ENCODE measurements at places on chromosomes 1 and 21.
A peak's percentile ranks its signal among the peaks of the same experiment; 100 is the strongest.

GRCh38 chr1:208107425-208108212 lies 136.6 kb downstream of the PLXNA2 start:
- H3K4me3 ChIP-seq, result no peak overlapping the region
- no peak overlapping the region for H3K27ac ChIP-seq
- H3K4me1 ChIP-seq, result no peaks in the 10 kb centered on the region
- H3K36me3 ChIP-seq, result no peaks in the 10 kb centered on the region
- DNase-seq, result no peak
- no peaks in the 10 kb centered on the region for H3K27me3 ChIP-seq

GRCh38 chr1:210456731-210457255 lies 128.1 kb downstream of the HHAT start:
- no peaks in the 10 kb centered on the region for H3K4me1 ChIP-seq
- DNase-seq, result no peak
- no peaks in the 10 kb centered on the region for H3K27me3 ChIP-seq
- no peak overlapping the region for H3K27ac ChIP-seq
- no peak overlapping the region for H3K4me3 ChIP-seq
- no peaks in the 10 kb centered on the region for H3K36me3 ChIP-seq

DNA sequence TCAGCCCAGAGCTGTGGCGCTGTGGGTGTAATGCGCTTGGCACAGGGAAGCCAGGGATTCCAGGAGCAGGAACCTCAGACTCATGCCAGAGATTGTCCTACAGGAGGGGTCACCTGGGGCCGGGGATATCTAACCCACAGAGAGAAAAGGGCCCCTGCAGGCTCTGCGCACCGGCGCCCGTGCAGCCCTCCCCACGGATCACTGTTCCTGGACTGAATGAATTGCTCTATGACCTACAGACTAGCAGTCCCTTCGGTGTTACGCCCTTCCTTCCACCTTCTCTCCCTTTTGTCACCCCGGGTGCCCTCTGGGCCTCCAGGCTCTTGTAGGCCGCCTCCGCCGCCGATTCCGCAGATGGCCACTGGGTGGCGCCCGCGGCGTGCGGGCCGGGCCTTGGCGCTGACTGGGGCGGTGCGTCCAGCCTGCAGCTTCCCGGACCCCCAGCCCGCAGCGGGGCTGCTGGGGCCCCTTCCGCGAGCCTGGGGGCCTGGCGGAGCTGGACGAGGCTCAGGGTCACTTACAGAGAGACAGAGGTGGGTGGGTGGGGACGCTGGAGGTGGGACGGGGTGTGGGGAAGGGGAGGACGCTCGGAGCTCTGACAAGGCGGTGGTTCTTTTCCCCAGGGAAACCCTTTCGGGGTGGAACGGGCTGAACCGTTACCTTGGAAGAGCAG lies 101.3 kb downstream of the IER5 start:
- H3K36me3 ChIP-seq, result no peaks in the 10 kb centered on the region
- H3K27me3 ChIP-seq, result no peaks in the 10 kb centered on the region
- peaks cover 4% of the 10 kb centered on the region for H3K4me1 ChIP-seq
- peak overlapping the region; percentile 35 for H3K4me3 ChIP-seq

- no peaks in the 10 kb centered on the region for H3K4me1 ChIP-seq
- H3K27me3 ChIP-seq, result no peaks in the 10 kb centered on the region
- DNase-seq, result no peak
These were observed 17.1 kb downstream of the ACOT11 start for GRCh38 chr1:54565113-54565501.

DNA sequence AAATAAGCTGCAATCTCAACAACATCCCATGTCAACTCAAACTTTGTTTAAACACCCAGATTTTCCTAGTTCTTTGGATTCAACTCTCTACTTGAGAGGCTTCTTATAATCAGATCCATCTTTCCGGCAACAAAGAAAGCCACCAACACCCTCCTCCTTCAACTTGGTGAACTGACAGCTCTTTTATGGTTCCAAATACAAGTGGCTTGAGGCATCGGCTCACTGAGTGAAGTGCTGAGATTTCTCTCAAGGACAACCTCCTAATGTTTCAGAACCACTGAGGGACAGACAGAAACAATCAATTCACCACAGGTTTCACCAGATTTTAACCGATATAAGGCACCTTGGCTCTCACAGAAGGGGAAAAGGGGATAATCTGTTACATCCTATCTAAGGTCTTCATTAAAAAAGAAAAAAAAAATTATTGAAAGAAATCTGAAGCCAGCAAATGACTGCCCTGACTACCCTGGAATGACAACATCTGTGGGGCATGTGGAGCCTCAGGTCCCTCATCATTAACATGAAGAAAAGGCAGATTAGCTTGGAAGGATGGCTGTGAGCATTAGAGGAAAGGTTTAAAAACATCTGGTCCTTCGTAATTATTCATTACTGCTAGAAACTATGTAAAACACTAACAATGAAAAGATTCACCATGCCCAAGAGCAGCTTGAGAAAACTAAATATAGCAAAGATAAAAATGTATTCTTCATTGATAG lies 50.9 kb downstream of the PTPN14 start:
- no peak overlapping the region for H3K27ac ChIP-seq

DNA sequence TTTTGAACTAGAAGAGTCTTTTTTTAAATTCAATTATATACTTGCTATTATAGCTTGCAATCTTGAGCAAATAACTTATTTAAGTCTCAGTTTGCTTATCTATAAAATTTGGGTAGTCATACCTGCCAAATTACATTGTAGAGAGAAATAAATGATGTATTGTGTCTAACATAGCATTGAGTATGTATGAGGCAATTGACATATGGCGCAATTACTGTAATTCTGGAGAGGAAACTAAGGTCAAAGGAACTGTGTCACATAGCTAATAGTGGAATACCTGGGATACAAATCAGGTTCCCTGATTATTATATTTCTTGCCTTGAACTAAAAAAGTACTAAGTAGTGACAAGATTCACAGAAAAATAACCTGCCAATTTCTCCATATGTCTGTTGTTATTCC lies 302.5 kb downstream of the PDE4B start:
- no peak for DNase-seq
- no peaks in the 10 kb centered on the region for H3K36me3 ChIP-seq
- no peaks in the 10 kb centered on the region for H3K27me3 ChIP-seq
- H3K4me3 ChIP-seq, result no peak overlapping the region

DNA sequence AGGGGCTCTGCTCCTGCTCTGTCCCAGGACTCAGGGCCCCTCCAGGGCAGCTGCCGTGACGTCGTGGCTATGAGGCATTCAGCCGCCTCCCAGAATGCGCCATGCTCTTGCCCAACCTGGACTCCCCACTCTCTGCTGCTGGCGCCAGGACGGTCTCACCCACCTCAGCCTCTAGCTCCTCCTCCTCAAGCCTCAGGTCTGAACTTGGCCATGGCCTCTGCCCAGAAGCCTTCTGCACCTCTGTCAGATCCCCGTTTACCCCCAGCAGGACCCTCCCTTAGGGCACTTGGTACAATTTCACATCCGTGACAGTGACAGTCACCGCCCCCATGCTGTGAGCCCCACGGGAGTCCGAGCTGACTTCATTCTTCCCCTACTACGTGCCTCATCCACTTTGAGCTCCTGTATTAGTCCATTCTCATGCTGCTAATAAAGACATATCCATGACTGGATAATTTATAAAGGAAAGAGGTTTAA lies 4.9 kb downstream of the CSTB start:
- no peak overlapping the region for H3K4me3 ChIP-seq
- no peaks in the 10 kb centered on the region for H3K27me3 ChIP-seq
- H3K4me1 ChIP-seq, result peaks cover 11% of the 10 kb centered on the region
- DNase-seq, result no peak

GRCh38 chr21:35323947-35324346 lies 274.8 kb upstream of the RUNX1 start:
- H3K27me3 ChIP-seq, result no peaks in the 10 kb centered on the region
- DNase-seq, result no peak
- no peaks in the 10 kb centered on the region for H3K4me1 ChIP-seq
- no peaks in the 10 kb centered on the region for H3K36me3 ChIP-seq
- no peak overlapping the region for H3K4me3 ChIP-seq

DNA sequence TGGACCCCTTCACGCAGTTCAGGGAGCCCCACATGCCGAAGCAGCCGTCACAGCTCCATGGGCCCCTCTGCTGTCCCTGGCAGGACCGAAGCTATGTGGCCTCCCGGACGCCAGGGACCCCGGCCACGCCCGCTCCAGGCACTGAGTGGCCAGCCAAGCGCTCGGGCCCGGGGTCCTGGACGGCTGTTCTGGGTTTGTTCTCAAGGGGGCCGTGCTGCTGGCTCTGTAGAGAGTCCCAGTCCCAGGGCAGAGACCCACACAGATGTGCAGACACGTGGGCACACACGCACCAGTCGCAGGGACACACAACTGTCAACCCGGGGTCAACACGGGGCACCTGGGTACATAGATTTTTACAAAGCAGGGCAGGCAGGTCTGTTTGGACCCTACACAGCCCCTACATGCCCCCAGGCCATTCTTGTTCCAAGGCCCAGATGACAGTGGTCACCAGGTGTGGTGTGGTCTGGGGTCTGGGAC lies 6.7 kb downstream of the B3GALT6 start:
- H3K4me1 ChIP-seq, result peaks cover 4% of the 10 kb centered on the region
- no peak for DNase-seq
- H3K27ac ChIP-seq, result no peak overlapping the region
- H3K4me3 ChIP-seq, result no peak overlapping the region
- peaks cover 6% of the 10 kb centered on the region for H3K36me3 ChIP-seq
- H3K27me3 ChIP-seq, result no peaks in the 10 kb centered on the region

DNA sequence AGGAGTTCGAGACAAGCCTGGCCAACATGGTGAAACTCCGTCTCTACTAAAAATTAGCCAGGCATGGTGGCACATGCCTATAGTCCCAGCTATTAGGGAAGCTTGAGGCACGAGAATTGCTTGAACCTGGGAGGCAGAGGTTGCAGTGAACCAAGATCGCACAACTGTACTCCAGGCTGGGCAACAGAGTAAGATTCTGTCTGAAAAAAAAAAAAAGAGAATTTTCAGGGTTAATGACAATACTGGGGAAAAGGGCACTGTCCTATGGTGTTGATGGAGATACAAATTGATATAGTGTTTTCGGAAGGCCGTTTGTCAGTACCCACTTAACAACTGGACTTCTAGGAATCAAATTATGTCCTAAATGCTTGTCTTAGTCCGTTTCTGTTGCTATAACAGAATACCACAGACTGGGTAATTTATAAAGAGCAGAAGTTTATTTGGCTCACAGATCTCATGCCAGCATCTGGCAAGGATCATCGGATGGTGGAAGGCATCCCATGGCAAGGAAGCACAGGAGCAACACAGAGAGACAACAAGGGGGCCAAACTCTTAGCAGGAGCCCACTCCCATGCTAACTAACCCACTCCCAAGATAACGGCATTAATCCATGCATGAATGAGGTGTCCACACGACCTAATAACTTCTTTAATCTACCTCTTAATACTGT lies 41.3 kb downstream of the ZBTB8A start:
- no peak overlapping the region for H3K27ac ChIP-seq
- no peak for DNase-seq
- H3K4me3 ChIP-seq, result no peak overlapping the region
- no peaks in the 10 kb centered on the region for H3K4me1 ChIP-seq

DNA sequence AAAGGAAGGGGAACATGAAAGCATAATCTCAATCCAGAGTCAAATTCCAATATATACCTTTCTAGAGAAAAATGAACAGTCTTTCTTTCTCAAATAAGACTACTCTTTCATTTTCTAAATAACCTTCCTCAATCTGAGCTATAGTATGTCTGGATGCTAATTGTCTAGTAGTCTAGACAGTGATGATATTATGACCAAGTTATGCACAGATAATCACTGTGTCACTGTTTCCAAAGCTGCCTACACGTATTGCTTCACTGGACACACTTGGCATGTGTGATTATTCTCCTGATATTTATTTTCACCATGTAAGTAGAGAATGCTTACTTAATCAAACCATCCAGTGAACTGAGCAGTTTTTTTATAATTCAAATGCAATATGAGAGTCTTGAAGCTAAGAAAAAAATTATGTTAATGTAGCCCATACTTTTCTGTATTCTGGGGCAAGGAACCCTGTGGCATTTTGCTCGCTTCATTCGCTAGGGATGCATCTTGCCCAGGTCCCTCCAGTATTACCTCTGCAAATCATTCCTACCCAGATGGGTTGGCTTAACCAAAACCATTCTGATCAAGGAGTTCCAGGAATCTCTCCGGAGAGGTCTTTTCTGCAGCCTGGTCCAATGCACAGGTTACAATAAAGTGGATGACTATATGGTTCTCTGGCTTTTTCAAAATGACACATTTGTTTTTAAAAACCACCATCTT lies 303.1 kb upstream of the RUNX1 start:
- no peak overlapping the region for H3K4me3 ChIP-seq
- no peaks in the 10 kb centered on the region for H3K4me1 ChIP-seq
- no peak for DNase-seq
- no peaks in the 10 kb centered on the region for H3K36me3 ChIP-seq
- no peaks in the 10 kb centered on the region for H3K27me3 ChIP-seq
- no peak overlapping the region for H3K27ac ChIP-seq

- no peak for DNase-seq
- no peaks in the 10 kb centered on the region for H3K27me3 ChIP-seq
- H3K4me3 ChIP-seq, result no peak overlapping the region
- H3K4me1 ChIP-seq, result no peaks in the 10 kb centered on the region
- no peaks in the 10 kb centered on the region for H3K36me3 ChIP-seq
These were observed 64.6 kb downstream of the NMNAT2 start for GRCh38 chr1:183353597-183353996.

DNA sequence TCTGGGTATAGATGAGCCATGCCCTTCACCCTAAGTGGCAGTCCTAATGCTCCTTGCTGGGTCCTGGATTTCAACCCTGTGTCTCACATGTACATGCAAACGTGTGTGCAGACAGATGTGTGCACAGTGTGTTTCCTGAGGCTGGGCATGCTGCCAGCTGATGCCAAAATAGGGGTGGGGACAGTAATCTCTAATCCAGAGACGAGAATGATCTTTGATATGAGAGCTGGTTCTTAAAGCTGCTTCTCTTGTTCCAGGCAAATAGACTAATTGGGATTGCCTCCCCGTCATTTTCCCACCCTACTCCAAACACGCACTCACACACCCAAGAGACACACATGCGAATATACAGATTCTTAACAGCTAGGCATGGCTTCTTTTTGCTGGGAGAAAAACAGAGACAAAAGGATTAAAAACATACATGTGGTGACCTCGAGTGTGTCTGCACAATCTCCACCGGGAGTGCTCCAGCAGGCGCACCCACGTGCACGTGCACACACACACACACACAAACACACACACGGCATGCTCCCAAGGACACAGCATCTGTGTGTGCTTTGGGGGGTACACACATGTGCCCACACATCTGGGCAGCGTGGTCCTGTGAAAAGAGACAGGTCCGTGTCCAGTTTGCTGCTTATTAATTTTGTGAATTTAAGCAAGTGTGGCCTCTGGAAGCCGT lies 102.1 kb upstream of the ZBTB40 start:
- peaks cover 18% of the 10 kb centered on the region for H3K27me3 ChIP-seq
- H3K4me1 ChIP-seq, result no peaks in the 10 kb centered on the region
- no peaks in the 10 kb centered on the region for H3K36me3 ChIP-seq
- no peak overlapping the region for H3K4me3 ChIP-seq
- DNase-seq, result no peak

DNA sequence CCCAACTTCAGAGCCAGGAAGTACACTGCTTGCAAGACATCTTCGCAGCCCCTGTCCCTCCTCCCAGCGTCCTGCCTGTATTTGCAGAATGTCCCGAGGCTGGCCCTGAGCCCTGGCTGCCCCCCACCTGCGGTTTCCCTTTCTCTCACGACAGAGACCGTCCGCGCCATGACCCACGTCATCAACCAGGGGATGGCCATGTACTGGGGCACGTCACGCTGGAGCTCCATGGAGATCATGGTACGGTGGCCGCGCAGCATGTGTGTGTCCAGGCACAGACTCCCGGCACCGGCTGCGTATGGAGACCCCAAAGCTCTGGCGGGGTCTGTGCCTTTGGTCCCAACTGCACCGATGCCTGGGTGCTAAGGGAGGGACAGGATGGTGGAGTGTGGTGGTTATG lies 48.6 kb downstream of the KCNAB2 start:
- H3K4me3 ChIP-seq, result no peak overlapping the region
- H3K4me1 ChIP-seq, result no peaks in the 10 kb centered on the region
- no peak overlapping the region for H3K27ac ChIP-seq
- H3K36me3 ChIP-seq, result peaks cover 81% of the 10 kb centered on the region
